ENCODE measurements at places on chromosomes 1 and 21.

- no peak for DNase-seq
These were observed 4.1 kb upstream of the HDGF start for GRCh38 chr1:156755527-156755950.

GRCh38 chr1:61752921-61753389 is 10.7 kb downstream of the PATJ start:
- DNase-seq, result no peak

- DNase-seq, result no peak
These were observed 315.3 kb downstream of the OMA1 start for GRCh38 chr1:58231204-58231603.

- DNase-seq, result no peak
These were observed 146.1 kb upstream of the FGGY start for GRCh38 chr1:59150577-59151386.

DNA sequence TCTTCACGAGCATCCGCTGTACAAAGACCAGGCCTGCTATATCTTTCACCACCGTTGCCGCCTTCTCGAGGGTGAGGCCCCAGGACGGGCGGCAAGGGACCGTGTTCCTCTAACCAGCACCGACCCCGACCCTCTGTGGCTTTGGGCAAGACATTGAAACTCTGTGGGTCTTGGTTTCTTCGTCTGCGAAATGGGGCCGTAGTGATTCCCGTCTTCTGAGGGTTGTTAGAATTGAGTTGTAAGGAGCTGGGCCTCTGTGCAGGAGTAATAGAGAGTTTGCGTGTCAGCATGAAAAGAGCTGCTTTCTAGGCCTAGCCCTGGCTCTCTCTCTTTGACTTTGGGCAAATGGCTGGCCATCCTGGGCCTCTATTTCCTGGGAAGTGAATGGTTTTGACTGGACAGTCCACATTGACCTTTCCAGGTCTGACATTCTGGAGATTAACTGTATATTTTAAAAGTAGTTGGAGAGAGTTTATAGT is 591 bp downstream of the MRPL37 start:
- DNase-seq, result peak; percentile 20

- no peak for DNase-seq
These were observed 24.5 kb upstream of the MEF2D start for GRCh38 chr1:156525071-156525501.

GRCh38 chr1:16406868-16407267 is 30.4 kb downstream of the SPATA21 start:
- no peak for DNase-seq

- DNase-seq, result no peak
These were observed 24.3 kb downstream of the H3-3A start for GRCh38 chr1:226086776-226087175.

DNA sequence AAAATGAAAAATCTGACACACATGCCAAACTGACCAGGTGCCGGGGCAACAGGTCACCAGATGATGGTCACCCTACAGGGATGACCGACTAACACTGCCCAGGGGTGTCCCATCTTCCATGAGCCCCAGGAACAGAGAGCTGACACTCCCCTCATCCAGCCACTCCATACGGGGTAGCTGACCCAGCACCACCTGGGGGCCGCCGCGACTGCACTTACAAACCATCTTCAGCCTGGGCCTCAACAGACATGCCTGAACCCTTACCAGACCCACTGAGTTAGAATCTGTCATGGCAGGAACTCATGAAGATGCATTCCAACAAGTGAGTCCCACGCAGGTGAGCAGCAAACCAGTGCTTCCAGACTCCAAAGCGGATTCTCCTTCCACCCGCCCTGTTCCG is 31.6 kb upstream of the AJAP1 start:
- DNase-seq, result no peak

DNA sequence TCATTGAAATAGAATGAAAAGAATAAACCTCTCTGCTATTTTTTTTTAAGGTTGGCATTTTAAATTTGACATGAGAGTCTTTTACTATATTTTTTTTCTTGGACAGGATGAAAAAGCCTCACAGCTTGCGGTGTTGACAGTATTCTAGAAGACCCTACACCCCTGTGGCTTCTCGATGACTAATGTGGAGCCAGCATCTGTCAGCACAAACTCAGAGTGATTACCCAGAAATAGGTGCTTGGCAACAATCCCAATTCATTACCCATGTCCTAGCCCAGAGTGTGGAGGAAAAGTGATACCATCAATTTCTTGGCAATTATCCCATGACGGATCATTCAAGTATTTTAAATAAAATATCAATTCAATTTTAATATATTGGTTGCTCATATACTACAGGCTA is 186.8 kb upstream of the MAP1LC3C start:
- no peak for DNase-seq

DNA sequence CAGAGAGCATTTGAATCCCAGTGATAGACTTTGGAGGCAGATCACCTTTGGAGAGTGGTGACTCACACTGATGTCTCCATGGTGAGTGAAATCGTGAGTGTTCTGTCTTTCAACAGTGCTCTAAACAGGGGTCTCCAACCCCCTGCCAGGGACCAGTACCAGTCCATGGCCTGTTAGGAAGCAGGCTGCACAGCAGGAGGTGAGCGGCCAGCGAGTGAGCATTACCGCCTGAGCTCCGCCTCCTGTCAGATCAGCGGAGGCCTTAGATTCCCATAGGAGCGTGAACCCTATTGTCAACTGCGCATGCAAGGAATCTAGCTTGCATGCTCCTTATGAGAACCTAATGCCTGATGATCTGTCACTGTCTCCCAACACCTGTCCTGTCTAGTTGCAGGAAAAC is 61.8 kb upstream of the B3GALNT2 start:
- no peak for DNase-seq

GRCh38 chr1:19351873-19352272 is 39.7 kb downstream of the SLC66A1 start:
- no peak for DNase-seq

DNA sequence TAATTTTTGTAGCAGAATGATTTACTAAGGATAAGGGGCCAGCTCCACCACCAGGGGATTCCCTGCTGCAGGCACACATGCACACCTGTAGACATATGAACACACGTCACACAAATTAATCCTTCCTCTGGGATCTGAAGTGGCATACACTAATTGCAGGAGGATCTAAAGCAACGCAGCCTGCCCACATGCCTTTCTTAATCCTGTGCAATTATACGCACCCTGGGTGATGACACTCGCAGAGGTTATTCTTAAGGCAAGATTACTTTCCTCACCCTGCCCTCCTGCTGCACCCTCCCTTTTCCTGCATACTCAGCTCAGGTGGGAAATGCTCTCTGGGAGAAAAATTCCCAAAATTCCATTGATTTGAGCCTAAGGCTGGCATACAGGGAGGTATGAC is 7.5 kb upstream of the LORICRIN start:
- no peak for DNase-seq

DNA sequence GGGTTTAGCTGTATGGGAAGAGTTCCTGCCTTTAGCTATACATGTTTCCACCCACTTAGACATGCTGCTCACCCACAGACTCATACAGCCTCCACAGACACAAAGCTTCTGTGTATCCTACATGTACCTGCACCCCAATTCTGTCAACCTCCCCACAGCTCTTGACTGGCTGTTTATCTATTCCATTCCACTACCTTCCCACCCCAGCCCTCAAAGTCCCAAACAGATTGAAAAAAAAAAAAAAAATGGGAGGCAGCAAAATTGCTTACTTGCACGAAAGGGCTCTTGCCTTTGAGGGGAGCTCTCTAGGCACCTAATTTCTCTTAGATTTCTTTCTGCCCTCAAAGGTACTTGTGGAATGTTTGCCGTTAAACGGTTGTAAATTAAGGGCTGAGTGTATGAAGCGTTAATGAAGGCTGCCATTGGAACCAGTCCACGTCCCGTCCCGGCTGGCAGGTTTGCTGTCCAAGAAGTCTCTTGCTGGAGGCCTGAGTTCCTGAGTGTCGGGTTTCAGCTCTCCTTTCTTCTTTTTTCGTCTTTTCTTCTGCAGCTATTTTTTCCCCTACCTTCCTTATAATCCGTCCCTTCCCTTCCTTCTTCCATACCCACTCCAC is 43.6 kb downstream of the PBX1 start:
- DNase-seq, result no peak

DNA sequence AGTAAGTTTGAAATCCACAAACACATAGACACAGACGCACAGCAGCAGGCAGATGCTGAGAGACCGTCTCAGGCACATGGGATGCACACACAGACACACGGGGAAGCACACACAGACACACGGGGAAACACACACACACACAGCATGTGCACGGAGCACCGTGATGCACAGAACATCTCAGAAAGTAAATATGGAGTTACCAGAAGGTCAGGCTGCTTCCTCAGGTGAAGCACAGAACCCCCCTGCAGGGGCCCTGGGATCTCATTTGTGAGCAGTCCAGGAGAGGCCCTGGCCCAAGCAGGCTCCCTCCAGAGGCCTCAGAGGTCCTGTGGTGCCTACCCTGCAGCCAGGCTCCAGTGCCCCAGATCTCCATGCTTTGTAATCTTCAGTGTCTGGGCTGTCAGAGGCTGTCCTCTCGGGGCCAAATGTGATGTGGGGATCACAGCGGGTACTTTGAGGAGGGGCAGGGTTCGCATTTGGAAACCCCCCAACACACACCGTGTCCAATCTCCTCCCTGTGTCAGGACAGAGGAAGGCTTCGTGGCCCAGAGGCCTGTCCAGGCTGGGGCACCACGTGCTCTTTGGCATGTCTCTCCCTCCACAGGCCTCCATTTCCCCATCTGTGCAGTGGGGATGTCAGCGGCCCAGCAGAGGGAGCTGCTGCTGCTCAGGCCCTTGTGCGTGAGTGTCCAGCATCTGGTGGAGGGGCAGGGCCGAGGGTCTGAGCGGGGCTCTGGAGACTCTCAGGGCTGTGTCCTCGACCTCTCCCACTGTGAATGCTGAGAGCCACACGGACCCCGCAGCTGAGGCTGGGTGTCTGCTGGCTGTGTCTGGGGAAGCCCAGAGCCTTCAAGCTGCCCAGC is 23.0 kb upstream of the PRSS38 start:
- no peak for DNase-seq

DNA sequence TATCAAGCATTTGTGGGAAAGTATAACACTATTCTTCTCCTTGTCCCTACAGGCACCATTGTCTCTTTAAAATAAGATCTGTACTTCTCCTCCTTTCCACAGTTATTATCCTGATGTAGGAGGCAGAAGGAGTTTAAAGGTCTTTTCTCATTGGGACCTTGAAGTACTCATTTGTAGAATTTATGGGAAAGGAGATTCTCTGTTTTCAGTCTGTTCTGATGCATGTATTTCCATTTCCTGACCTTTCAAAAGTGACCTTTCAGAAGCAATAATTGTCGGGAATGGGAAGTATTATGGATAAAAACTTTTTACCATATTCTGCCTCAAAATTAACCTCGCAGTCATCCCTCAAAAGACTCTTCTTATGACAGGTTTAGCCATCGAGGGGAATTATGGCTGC is 224.8 kb downstream of the CTH start:
- DNase-seq, result no peak

DNA sequence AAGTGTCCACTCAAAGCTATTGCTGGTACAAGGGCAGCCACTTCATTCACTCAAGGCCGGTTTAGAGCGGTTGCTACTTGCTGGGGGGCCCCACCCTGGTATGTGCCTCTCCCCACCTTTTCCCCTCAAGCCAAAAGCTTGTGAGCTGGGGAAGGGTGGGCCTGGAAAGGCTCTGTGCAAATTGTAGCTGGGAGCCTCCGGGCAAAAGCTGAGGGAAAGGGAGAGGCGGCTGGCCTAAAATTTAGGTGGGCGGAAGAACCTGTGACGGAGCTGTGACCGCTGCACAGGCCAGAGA is 306 bp upstream of the SH3D21 start:
- DNase-seq, result no peak

GRCh38 chr1:88595355-88596002 is 88.6 kb upstream of the PKN2 start:
- no peak for DNase-seq

- no peak for DNase-seq
These were observed 542.7 kb upstream of the ADGRL4 start for GRCh38 chr1:79549201-79549600.

DNA sequence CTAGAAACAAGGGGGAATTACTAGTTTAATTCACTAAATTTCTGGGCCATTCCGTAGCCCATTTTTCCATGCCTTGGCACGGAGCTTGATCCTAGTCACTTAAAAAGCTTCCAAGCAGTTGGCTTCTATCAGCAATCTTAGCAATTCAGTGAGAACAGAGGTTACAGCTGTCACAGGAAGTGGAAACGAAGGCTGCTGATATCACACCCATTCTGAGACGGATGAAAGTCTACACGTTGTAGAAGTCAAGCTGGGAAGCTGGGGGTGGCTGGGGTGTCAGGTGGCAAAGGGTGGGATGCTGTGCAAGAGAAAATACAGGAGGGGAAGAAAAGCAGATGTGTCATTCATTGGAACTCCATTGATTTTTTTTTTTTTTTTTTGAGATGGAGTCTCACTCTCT is 11.8 kb upstream of the STMN1 start:
- no peak for DNase-seq

- DNase-seq, result no peak
These were observed 242.2 kb downstream of the PTPRC start for GRCh38 chr1:198880818-198881597.

- no peak for DNase-seq
These were observed 3.2 kb downstream of the RAP1GAP start for GRCh38 chr1:21665711-21666575.

- peak; percentile 30 for DNase-seq
These were observed 1.7 kb upstream of the TNFRSF9 start for GRCh38 chr1:7942214-7942921.

DNA sequence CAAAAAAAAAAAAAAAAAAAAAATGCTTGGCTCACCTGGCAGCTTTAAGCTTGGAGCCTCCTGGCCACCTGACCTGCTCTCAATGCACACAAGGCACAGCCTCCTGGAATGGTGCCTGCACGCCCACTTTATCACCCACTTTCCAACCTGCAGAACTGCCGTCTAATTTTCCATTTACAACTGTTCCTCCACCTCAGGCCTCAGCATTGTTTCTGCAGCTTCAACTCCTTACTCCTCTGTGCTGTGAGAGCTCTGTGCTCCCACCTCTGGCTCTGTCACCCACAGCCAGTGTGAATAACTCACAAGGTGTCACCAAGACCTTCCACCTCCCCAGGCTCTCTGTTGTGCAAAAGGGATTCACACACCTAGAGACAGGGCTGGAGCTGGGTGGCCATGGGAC is 38.7 kb upstream of the GPR157 start:
- DNase-seq, result no peak

DNA sequence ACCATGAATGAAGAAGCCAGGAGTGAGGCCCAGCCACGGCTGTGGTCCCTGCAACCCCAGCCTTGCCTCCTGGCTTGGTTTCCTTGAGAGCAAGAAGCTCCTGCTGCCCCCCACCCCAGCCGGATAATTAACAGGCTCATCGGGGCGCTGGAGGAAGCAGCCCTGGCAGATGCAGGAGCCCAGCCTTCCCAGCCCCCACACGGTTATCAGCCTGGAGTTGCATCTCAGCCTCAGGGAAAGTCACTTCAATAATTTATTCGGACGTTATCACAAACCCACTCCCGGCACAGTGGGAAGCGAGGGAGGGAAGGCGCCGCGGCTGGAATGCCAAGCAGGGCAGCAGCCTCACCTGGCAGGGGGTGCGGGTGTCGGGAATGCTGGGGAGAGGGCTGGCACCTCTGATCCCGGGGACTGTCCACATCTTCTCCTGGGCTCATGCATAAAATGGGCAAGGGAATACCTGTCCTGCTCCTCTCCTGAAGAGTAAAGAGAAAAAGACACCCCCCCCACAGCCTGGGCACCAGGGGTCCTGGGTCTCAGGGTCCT is 43.3 kb upstream of the LRP8 start:
- DNase-seq, result peak; percentile 2
